Activated CD4-positive, alpha-beta T cell treated with anti-CD3 and anti-CD28 coated beads for 4 hours (primary cell): ENCODE measurements at places on chromosomes 16 and 17.
A peak's percentile ranks its signal among the peaks of the same experiment; 100 is the strongest.

GRCh38 chr17:7852919-7853690 is 1.8 kb upstream of the TMEM88 start:
- peak; percentile 34 for DNase-seq

GRCh38 chr16:64132759-64133361 is 989.0 kb downstream of the CDH11 start:
- DNase-seq = no peak

GRCh38 chr17:35973333-35974260 is 7.7 kb downstream of the CCL16 start:
- no peak for DNase-seq

DNA sequence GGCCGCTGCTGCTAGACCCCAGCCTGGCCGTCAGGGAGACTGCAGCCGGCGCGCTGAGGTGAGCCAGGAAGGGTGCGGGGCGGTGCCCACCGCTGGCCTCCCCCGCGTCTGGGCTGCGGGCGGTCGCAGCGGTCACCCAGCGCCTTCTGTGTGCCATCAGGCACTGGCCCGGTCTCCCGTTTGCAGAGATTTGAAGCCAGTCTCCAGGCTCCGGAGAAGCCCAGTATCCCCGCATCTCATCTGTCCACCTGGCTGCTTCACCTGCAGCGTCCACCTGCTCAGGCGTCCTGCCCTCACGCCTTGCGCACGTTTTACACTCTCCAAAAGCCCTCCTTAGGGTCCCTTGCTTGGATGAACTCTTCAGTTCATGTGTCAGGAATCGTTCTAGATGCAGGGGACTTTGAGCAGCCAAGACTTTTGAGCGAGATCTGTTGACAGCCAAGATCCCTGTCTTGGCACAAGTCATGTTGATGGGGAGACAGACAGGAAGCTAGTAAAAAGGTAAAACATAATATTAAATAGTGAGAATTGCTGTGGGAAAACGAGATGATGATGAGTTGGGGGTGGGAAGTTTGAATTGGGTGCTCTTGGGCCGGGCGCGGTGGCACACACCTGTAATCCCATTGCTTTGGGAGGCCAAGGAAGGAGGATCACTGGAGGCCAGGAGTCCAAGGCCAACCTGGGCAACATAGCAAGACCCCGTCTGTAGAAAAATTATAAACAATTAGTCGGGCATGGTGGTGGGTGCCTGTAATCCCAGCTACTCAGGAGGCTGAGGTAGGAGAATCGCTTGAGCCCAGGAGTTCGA is 916 bp downstream of the HEATR3 start:
- DNase-seq = no peak

DNA sequence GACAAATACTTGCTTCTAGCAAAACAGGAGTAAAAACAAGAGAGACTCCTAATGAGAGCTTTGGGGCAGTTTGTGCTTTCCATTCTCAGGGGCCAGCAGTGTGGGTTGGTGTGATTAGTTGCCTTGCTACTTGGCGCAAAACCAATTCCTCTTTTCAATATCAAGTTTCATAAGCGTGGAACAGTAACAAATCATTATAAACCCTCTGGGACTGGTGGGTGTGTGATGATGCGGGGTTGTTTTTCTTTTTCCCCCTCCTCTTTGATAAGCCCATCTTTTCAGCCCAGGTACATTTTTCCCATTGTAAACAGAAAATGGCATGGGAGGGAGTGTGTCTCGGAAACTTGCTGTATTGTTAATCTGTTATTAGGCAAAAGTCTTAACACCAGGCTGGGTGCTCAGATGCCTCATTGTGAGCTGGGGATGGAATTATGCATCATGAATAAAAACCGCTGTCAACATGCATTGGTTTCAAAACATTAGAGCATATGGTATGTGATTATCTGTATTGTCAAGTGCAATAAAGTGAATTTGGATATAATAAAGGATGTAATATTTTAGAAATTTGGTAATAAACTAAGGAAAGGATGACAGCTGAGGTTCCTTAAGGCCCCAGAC is 166.4 kb downstream of the CCDC182 start:
- DNase-seq = no peak

GRCh38 chr16:55294129-55294528 is 29.9 kb upstream of the IRX6 start:
- no peak for DNase-seq

DNA sequence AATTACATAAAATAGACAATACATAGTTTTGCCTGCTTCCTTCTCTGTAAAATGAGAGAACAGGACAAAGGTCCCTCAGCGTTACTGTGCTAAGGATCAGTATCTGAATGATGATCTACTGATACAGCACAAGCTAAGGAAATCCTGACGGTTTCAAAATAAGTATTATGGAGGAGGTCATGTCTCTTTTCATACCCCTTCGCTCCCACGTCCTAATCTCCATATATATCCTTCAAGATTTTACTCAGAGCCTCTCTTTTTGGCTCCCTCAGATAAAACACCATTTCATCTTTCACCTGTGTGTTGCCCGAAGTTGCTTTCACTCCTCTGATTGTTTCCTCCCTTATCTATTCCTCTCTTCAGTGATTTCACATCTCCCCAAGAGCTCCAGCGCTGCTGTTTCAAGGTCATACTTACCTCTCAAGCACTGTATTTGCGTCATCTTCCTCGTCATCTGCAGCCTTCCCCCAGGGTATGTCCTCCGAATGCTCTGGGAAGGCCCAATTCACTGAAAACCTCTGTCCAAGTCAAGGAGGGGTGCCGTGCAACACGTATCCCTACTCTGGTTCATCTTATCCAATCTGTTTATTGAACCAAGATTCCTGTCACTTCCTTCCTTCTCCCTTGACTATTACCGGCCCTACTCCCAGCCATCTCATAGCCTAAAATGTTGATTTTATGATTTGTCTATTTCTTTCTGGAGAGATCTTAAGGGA is 1.2 kb upstream of the BLTP2 start:
- DNase-seq = no peak

- DNase-seq = no peak
Measured at GRCh38 chr17:67053438-67054000, 9.2 kb downstream of the CACNG1 start.

GRCh38 chr16:48608871-48609651 is 919 bp downstream of the N4BP1 start:
- DNase-seq = peak; percentile 40
